ENCODE measurements at places on chromosomes 2 and 18.

DNA sequence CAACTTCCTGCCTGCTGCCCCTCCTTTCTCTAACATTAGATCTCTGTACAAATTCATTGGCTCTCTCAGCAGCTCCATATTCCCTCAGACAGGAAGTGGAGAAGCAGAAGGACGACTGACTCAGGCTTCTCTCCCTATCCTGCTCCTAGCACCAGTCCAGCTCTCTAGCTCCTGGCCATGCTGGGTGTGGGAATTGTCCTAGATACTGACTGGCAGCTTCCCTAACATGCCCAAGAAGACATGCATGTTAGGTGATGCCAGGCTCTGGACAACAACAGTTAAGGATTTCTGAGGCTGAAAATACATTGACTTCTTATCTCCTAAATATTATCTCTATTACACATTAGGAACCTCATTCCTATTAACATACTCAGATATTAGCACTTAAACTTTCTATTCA lies 292.9 kb downstream of the IKZF2 start:
- no peak for DNase-seq

- DNase-seq: no peak
Observed at GRCh38 chr18:2256577-2256976, 314.7 kb downstream of the METTL4 start.

GRCh38 chr2:217736776-217737550 lies 265.8 kb downstream of the TNS1 start:
- no peak for DNase-seq

GRCh38 chr2:111678161-111678560 lies 205.8 kb downstream of the ANAPC1 start:
- DNase-seq: no peak

GRCh38 chr2:231526341-231527090 lies 3.7 kb downstream of the NMUR1 start:
- DNase-seq: no peak

DNA sequence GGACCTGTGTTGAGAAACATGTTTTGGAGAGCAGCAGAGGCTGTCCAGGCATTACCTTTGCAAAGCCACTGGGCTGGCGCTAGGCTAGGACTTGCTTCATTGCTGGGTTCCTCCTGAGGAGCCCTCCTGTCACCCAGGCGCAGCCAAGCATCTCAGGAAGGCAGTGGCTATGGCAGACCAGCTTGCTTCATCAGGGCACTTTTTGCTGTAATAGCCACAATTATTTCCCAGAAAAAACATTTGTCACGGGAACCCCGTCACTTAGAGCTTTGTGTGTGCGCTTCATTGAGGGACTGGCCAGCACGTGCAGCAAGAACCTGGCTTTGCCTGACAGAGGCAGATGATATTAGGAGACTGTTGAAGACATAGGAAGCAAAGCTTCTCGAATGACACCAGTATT lies 36.4 kb downstream of the SLC20A1 start:
- DNase-seq: no peak

DNA sequence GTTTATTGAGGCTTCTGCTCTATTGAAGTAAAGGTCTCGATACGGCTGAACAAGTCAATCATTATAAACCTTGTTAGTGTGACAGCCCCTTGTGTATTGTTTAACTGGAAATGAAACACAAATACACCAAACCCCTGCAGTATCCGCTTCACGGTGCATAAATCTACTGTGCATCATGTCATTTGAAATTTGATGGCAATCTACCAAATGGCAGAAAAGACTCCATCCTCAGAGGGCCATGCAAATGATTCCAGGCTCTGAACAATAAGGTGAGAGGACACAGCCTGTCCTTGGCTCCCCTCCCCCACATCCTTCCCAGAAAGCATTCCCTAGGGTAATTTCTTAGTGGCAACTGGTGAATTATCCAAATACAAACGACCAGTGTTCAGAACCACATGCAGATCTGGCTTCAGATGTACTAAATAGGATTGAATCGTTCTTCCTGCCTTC lies 80.6 kb downstream of the ADCYAP1 start:
- DNase-seq: no peak

- no peak for DNase-seq
Observed at GRCh38 chr2:37589298-37589697, 82.1 kb downstream of the CDC42EP3 start.

DNA sequence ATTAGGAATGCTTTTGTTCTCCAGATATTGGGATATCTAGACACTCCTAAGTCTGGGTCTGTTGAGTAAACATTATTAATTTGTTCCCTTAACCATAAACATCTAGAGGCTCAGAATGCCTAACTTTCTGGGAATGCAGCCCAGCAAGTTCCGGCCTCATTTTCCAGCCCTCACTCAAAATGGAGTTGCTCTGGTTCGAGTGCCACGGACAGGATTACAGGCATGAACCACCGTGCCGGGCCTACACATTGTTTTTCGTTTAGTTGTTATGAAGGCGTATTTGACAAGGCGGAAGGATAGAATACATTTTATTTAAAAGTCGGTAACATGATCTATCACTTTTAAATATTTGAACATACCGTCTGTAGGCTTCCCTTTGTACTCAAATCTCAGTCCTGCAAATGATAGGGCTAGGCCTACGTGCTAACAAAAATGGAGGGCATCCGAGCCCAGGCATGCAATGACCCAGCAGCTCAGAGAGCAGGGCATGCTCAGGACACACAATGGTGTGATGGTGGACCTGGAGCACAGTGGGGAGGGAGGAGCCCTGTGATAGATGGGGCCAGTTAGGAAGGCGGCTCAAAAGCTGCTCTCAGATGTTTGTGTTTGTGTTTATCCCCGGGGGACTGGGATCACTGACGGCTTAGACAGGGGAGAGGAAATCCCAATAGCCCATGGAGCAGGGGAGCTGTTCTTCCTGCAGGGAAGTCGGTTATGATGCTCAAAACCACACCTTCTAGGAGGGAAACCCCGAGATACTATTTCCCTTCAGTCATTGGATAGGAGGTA lies 2.9 kb upstream of the SCYGR1 start:
- no peak for DNase-seq

GRCh38 chr2:64467096-64467843 lies 13.3 kb downstream of the LGALSL start:
- DNase-seq: no peak

DNA sequence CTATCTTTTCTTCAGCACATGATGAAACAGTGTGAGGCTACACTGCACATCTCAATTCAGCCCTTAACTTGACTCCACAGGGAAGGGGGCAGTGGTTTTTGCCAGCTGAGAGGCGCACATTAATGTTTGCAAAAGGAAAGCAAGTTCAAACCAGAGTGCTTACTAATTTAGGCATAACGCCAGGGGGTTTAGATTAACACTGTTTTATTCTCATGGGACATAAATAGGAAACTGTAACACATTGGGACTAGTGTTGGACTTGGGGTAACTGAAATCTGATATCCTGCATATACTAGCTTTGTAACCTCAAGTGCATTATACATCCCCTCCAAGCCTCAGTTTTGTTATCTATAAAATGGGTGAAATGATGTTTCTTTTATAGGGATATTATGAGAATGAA lies 821.2 kb upstream of the ID2 start:
- DNase-seq: no peak

DNA sequence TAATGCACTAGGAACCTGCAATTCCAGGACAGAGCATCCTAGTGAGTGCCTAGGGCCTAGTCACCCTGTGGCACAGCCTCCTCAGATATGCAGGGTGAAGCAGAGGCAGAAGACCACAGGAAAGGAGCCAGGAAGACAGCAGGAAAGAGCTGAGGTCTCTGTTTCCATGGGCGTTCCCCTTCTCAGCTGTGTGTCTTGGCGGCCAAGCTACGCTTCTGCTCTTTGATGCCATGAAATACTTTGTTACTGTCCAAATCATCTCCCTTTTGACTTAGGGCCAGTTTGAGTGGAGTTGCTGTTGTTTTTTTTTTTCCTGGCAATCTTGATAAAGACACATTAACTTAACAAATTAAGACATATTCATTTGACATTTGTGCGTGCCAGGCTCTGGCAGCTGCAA lies 67.3 kb downstream of the APOB start:
- DNase-seq: no peak

DNA sequence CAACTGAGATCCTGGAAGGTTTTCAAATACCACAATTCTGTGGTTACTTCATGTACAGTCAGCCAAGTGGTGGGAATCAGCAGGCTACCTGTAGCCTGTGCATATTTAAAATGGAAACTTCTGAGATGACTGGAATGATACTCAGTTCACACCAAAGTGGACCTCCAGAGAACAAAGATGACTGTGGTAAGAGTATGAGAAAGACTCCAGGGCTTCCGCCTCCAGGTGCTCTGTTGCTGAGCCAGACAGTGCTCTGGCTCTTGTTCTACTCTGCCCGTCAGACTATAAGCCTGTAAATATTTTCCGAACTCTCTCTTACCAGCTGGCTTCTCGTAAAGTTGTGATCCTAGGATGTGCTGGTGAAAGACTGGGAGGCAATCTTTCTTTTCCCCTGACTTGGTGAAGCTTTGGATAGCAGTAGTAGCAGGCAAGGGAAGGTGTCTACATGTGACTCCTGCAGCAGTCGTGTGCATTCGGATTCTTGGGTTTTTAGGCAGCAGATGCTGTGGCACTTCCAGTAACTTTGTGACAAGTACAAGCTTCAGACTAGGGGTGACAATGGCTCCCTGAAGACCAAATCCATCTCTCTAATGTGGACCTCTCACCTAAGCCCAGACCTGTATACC lies 23.1 kb downstream of the ST3GAL5 start:
- peak; percentile 46 for DNase-seq

- no peak for DNase-seq
Observed at GRCh38 chr2:151668737-151669136, 65.5 kb downstream of the NEB start.

DNA sequence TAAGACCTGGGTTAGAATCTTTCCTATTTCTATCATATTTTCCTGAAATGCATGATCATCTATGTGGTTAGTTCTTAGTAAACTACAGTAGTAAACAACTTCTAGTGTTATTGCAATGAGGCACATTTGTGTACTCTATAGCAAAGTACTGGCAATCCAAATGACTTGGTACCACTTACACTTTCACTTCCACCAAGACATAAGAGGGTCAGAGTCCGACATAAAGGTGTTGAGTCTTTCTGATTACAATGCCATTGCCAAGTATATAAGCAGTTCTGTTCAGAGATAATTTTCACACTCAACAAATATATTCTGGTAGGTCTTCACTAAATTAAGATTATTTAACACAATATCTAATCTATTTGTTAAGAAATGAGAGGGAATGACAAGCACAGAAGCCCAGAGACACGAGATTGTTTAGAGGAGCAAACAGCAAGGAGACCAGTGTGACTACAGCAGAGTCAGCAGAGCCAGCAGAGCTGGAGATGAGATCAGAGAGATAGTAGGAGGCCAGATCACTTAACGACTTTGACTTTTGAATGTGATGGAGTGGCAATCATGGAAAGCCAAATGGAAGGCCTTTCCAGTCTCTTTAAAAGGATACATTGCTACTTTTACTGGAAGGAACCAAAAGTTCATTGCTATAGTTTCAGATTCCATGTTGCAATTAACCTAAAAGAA lies 27.5 kb downstream of the SOS1 start:
- no peak for DNase-seq

DNA sequence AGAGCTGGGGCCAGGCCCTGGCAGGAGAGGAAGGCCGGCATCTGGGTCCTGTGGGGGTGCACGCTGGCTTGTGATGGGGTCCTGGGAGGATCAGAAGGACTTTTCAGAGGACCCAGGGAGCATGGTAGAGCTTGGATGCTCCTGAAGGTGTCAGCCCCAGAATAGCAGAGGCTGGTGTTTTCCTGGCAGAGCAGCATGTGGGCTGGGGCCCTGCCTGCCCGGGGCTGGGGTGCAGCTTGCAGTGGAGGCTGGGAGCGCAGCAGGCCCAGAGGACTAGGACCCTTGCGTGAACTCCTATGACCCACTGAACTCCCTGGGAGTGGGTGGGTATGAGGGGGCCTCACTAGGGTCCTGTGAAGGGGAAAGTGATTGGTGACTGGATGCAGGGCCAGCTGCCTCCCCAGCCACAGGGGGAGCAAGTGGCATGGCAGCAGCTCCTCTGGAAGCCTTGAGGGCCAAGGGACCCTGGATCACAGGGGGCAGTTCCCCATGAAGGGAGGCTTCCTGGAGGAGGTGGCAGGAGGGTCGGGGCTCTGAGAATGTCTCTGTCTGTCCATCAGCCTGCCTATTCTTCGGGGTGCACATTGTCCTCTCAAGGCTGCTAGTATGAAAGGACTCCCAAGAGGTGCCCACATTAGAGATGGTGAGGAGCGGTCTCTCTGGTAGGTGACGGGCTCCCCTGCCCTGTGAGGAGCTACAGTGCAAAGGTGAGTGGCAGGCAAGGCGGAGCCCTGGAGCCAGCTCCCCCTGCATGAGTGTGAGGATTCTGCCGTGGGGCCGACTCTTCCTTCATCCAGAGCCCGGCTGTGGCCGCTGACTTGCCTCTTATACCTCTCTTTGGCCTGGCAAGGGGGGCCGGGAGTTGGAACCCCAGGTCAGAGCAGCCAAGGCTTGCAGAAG lies 249.0 kb downstream of the DYSF start:
- DNase-seq: no peak

DNA sequence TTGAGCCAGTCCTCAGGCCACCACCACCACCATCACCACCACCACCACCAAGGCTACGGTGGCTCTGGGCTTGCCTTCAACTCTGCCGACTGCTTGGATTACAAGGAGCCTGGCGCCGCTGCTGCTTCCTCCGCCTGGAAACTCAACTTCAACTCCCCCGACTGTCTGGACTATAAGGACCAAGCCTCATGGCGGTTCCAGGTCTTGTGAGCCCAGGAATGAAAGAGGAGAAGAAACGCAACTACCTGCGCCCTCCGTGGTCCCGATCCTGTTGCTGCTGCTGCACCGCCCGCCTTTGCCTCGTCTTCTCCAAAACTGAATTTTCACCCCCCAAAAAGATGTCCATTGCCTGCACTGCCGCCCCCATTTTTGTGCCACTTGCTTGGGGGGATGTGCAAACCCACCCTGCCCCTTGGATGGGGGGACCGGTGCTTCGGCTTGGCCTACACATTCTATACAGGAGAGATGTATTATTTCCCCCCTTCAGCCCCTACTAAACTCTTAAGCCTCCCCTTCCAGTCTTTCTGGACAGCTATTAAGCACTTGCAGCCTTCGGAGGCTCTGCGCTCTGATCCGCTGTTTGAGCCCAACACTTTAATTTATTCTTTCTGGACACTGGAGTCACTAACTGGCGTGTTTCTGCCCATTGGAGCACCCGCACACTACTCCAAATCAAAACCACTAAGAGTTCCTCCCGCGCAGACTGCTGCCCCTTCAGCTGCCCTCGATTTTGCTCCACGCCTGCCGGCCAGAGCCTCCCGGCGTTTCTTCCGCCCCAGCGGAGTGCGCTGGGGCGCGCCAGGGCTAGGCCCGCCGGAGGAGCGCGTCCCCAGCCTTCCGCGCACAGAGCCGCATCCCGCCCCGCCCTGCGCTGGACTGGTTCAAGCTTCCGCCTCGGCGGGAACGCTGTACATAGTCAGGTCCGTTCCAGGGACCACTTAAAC lies 5.7 kb downstream of the OTX1 start:
- no peak for DNase-seq

DNA sequence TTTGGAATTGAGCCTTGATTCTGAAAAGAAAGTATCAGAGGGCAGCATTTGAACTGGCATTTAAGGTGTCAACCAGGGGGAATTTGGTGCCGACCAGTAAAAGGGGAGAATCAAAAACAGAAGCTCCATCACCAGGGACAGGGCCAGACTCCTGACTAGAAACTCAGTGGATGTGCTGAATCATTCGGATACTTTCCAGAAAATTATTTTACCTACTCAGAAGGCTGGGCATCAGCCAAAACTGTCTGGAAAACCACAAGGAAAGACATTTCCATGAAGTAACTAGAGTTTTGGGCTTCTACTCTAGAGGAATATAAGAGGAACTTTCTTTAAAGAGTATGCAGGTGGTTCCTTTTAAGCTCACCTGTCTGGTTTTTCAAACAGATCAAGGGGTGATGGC lies 756.6 kb downstream of the RNF144A start:
- no peak for DNase-seq

- DNase-seq: no peak
Observed at GRCh38 chr2:77149565-77149964, 372.6 kb downstream of the LRRTM4 start.

All from common myeloid progenitor, CD34-positive (primary cell).